ENCODE measurements at places on chromosomes 13 and 19.

GRCh38 chr19:13935765-13936510 lies 2.3 kb downstream of the PODNL1 start:
- DNase-seq = no peak

GRCh38 chr19:56692206-56692895 lies 20.8 kb upstream of the ZNF835 start:
- no peak for DNase-seq

- peak; percentile 78 for DNase-seq
Observed at GRCh38 chr13:96053003-96053703, at the start of gene UGGT2. Gene UGGT2 (minus strand): TSS chr13:96053401. CDS start chr13:96053312, 89 bp downstream.

- peak; percentile 31 for DNase-seq
Observed at GRCh38 chr19:14089662-14090508, 666 bp downstream of the SAMD1 start.

DNA sequence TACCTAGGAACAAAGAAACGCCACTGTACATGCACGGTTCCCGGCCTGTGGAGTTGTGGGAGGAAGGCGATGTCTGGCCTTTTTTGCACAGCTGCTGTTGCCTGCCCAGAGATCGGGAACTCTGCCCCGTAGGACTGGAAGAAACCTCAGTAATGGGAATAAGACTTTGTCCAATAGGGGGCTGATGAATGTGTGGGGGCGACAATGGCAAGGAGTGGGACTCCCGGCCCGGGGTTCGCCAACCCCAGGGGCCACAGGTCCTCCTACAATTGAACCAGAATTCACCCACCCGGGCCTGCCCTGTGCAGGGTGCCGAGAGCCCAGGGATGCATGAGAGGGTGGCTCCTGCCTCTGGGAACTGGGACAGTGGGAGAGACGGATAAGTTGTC lies 2.0 kb upstream of the CEBPA start:
- no peak for DNase-seq
